ENCODE measurements at places on chromosomes 1 and 21.

DNA sequence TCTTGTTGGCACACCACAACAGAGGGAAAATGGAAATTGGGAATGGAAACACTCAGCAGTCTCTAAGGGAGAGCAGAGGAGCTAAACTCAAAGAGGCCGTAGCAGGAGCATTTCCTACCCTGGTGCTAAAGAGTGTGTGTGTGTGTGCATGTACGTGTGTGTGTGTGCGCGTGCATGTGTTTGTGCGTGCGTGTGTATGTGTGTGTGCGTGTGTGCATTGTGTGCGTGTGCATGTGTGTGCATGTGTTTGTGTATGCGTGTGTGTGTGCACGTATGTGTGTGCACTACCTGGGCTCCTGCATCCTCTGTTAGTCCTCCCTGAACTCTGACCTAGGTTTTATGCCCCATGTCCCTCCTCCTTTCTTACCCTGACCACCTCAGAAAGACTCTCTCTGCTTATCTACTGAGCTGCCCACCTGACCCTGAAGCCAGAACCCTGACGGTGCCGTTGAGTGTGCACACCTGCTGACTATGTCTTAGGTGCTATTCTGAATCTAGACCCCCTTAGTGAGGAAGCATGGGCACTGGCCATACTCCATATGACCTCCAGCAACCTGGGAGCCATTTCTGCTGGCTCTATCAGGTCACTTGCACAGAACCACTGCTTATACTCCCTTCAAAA is 157.1 kb upstream of the HMGB4 start:
- no peak for DNase-seq

DNA sequence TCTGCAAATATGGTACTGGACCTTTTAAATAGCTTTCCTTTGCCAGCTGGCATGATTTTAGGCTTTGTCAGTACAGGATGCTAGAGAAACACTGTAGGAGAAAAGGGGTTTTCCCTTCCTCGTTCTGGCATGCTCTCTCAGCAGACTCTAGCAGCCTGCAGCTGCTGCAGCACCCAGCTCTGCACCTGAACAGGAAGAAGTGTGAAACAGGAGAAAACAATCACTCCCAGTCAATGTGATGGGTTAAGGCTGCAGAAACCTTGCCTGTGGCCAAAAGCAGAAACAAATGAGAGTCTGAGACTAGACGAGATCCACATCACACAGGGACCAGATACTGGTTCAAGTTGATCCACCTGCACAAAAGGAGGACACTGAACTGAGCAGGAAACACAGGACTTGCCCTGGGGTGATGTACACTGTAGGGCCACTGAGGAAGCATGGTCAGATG is 21.2 kb downstream of the OVGP1 start:
- DNase-seq: no peak

DNA sequence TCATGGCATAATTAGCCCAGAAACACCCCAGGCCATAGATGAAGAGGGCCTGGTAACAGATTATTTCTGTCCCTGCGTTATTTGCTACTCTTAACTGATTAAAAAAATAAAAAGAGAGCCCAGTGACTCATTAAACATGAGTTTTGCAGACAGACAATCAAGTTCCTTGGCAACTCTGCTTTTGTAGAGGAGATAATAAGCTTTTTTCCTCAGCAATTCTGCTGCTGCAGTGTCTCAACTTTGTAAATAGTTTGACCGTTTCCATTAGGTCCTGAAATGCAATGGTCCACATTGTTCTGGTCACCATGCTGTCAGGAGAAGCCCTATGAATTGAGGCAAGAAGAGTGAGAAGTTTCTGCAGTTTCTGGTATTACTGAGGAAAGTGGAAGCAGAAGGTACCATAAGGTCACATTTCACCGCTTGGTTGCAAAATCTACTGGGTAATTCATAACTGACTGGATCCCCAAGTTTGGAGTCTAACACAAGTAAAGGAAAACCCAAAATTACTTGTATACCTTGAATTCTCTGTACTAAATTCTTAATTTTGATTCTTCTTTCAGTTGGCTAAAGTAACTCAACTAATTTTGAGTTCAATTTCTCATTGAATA is 139.5 kb downstream of the ZZZ3 start:
- DNase-seq: no peak

DNA sequence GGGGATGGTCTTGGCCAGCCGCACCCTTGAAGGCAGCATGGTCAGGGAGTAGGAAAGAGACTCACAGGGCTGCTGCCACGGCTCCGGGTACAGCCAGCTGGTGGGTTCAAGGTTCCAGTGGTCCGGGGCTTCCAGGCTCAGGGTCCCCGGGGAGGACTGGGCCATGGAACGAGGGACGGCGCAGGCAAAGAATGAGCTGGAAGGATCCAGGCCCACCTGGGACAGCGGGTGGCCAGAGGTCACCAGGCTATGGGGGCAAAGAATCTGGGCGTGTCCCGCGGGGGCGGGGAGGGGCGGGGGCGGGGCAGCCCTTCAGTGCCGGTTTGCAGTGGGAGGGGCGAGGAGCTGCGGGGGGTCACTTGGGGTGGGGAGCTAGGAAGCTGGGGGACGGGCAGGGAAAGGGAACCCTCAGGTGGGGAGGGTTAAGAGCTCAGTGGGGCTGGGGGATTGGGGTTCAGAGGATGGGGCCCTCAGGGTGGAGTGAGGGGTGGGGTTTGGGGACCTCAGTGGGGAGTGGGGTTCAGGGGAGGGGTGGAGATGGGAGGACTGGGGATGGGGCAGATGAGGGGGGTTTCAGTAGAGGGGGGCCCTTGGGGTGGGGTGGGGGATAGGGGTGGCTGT is at the start of gene DNMT3L:
Gene DNMT3L (minus strand): TSS at position 223 of the 621 bp plus-strand sequence. CDS start 638 bp downstream, outside the sequence.
- no peak for DNase-seq

- no peak for DNase-seq
These were observed 195.7 kb upstream of the KIAA0040 start for GRCh38 chr1:175388285-175388684.

DNA sequence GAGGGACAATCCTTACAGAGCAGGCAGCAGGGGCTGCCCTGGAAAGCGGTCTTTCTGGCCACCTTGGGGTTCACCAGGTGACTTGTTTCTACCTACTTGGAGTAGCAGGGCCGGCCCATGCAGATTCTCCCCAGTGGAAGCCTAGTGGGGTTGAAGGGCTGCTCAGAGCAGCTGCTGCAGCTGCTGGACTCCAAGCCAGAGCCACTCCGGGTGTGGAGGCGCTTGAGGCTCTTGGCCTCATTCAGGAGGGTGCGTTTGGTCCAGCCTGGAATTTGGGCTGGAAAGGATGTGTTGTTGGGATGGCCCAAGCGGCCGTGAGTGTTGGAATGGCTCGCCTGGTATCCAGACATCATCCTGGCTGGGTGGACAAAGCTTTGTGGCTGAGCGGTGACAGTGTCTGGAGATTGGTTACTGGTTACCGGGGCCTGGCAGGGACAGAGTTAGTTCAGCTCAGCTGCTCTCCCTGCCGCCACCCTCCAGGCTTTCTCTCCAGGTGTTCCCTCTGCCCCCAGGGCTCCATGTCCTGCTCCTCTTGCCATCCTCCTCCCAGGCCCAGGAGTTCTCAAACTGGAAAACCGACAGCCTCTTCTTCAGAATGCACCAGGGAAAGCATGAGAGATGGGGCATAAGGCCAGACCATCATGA is 14.2 kb upstream of the HSPG2 start:
- no peak for DNase-seq

DNA sequence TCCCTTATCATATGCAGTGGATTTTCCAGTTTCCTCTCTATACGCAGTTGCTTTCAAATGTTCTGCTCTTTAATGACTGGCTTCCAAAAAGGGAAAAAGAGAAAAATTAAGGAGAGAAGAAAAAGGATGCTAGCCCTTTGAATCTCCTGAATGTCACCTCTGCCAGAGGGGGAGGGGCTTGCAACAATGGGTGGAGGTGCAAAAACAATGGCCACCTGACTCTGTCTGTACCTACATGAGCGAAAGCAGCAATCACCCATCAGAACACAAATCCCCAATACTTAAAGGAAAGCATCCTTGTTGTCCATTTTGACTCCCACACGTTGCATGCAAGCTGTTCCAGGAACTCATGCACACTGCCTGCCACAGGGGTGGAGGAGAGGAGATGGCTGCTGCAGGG is 61.2 kb downstream of the CCDC30 start:
- DNase-seq: no peak
